ENCODE measurements at places on chromosomes 7 and 10.

GRCh38 chr7:44477063-44477830, 13.2 kb downstream of the NUDCD3 start:
- DNase-seq, result peak; percentile 9

DNA sequence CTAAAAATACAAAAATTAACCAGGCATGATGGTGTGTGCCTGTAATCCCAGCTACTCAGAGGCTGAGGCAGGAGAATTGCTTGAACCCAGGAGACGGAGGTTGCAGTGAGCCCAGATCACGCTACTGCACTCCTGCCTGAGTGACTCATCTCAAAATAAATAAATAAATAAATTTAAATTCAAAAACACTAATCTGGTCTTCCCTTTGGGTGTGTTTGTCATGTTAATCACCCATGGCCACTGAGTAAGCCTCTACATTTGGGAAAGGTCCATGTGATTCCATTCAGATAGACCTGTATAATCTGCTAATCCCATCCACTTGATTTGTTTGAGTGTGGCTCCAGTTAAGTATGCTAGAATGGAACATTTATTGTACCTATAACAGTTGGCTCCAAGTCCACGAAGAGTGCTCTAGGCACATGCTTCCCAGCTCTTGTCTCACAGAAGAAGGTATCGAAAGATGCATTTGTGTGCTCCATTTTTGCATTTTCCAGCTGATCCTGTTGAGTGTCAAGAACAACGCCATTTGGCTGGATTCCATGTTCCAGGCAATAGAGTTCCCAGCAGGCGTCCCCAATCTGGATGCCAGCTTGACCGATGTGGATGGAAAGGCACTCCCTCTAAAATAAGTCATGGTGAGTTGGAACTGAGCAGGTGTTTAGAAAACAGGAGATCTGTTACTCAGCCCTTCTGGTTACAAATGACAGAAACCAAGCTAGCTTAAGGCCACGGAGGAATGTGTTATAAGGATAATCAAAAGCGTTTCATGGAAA, 4.0 kb downstream of the TUBAL3 start:
- peak; percentile 31 for DNase-seq

GRCh38 chr10:76303682-76304316, 872.4 kb downstream of the LRMDA start:
- peak; percentile 8 for DNase-seq

- DNase-seq, result no peak
Measured at GRCh38 chr10:54880996-54881395, 80.0 kb upstream of the PCDH15 start.

GRCh38 chr7:109638321-109638720, 1068.6 kb downstream of the DNAJB9 start:
- no peak for DNase-seq

DNA sequence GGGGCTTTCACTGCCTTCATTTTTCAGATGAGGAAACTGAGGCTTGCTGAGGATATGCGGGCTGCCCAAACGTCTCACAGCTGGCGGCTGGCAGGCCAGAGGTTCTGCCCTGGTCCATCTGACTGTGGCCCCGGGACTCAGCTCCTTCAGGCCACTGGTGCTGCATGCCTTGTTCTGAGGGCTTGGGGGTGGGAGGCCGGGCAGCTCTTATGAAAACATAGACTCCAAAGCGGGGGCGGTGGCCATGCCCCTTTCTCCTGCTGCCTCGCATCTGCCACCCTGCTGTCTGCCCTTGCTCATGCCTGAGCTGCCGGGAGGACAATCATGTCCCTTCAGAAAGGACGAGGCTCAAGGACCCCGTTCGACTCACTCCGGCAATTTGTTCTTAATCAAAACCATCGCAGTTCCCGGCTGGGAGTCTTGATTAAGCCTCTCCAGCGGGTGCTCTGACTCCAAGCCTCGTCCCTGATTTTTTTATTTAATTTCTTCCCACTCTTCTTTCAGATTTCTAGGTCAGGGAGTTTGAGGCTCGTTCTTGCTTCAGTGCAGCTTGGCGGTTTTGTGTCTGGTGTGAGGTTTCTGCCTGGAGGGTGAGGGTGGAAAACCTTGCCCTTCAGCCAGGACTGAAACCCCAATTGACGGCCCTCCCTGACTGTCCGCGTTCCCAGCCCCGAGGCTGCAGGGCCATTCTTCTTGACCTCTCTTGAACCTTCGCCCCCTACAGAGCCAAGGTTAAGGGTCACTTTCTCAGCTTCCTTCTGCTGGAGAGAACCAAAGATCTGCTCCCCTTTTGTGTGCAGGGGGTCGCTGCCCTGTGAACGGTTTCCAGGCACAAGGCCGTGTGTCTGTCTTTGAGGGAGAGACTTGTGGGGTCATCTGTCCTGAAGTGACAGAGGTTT, 120.8 kb downstream of the DNAJB6 start:
- no peak for DNase-seq

GRCh38 chr10:77163670-77164348, 473.8 kb downstream of the KCNMA1 start:
- DNase-seq, result no peak

DNA sequence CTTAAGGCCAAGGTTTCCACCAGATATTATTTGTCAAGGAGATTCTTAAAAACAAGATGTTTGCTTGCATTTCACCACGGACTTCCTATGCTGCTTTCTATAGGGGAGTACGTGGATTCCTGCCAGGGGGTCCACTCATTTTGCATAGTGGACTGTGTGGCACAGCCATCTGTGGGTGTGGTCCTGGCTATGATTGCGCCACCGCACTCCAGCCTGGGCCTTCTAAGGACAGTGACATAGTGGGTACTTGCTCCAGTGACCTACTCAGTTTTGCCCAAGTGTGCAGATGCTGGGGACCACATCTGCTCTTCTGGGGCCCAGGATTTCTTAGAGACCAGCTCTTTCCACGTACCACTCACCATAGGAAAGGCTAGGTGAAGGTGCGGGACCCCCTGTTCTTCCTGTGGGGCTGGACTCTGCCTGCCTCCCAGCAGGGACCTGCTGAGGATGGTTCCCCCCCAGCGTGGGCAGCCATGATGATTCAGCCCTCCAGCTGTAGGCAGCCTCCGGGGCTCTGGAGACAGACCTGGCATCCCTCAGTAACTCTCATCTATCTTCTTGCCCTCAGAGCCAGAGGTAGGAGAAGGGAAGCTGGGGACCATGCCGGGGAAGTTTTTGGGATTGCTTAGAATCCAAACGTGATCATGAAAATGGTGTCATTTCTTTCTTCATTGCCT, 42.9 kb downstream of the HK1 start:
- no peak for DNase-seq

GRCh38 chr7:130266258-130266960, at the start of gene CPA2:
CPA2 (plus strand) TSS chr7:130266863; CDS start chr7:130266882, 19 bp downstream.
- DNase-seq, result no peak

All from NCI-H2081 treated with DMSO at 0.1 percent for 48 hours (cell line).